ENCODE measurements at places on chromosomes 7 and 10.

DNA sequence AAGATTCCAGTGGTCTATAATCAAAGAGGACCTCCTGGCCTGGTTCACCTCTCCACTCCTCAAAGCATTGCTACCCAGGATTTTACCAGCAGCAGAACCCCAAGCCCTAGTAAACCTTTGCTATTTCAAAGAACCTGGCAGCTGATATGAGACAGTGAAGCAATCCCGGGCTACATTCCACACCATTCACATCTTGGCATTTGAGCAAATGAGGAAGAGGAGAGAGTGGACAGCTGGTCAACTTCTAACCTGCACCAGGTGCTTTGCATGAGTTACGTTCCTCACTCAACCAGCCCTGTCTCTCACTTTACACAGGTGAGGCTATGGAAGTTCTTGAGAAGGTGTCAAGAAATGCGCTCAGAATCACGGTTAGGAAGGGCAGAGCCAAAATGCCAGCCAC, 1.1 kb downstream of the CCDC3 start:
- no peak for DNase-seq

- peak; percentile 39 for DNase-seq
Measured at GRCh38 chr7:3043544-3044371, at the start of gene CARD11. Gene CARD11 (minus strand): TSS chr7:3043867. CDS start chr7:2958506, 85,361 bp downstream.

DNA sequence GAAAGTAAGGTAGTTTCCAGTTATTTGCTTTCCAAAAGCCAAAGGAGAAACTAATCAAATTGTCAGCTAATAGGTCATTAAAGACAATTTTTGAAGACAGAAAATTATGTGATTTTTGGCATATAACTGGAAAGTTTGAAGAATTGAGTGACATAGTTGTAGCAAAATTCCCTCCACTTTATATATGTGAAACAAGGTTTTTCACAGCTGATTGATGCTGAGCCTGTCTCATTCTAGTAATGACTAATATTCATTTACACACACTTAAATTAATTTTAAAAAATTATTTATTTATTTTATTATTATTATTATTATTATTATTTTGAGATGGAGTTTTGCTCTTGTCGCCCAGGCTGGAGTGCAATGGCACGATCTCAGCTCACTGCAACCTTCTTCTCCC, 16.3 kb upstream of the SIRT1 start:
- no peak for DNase-seq

DNA sequence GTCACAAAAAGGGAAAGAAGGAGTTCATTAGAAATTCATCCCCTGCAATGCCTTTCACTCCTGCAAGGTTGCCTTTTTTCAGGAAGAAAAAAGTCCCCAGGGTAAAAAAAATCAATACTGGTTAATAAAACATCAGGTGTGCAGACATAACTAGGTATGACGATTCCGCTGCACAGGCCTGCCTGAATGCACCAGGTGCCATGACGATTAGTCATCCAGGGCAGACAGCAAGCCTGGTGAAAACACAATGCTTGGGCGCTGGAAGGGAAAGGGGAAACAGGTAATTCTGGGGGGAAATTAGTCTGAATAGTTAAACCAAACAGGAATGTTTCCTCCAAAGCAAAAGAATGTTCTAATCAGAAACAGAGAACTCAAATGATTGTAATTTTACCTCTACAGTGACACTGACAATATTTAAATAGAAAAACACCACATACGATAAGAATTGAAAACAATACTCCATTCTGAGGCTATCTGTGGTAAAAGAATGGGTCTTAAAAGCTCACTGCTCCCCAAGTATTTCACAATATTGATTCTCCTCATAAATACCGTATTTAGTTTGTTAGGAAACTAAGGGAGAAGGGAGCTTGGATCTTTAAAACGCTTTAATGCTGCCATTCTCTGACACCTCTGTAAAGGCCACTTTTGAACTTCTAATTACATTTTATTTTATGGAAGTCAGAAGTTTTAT, 45.2 kb downstream of the VPS41 start:
- DNase-seq: no peak

DNA sequence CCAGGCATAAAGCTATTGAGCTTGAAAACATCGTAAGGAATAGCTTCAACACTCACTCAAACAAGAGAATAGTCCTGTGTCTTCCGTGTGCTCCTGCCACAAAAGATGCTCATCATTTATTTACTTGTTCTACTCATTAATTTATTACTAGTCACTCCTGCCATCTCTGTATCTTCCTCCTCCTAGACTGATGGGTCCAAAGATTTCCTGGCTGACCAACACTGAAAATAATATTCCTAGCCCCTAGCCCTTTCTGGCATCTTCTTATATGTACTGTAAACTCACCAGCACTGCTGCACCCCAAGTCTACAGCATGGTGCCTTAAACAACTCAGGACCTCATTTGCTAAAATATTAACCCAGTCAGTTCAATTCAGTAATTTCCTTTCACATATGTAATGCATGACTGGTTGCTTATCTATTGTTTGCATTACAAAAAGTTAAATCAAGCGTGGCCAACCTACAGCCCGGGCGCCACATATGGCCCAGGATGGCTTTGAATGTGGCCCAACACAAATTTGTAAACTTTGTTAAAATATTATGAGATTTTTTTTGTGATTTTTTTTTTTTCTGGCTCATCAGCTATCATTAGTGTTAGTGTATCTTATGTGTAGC, 86.7 kb upstream of the GSDME start:
- DNase-seq: no peak

DNA sequence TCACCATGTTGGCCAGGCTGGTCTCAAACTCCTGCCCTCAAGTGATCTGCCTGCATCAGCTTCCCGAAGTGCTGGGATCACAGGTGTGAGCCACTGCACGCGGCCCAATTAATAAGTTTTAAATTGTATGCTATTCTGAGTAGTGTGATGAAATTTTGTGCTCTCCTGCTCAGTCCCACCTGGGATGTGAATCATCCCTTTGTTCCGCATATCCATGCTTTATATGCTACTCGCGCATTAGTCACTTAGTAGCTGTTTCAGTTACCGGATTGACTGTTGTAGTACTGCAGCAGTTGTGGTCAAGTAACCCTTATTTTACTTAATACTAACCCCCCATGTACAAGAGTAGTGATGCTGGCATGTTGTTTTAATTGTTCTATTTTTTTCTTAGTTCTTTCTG, 47.3 kb upstream of the OIT3 start:
- no peak for DNase-seq

DNA sequence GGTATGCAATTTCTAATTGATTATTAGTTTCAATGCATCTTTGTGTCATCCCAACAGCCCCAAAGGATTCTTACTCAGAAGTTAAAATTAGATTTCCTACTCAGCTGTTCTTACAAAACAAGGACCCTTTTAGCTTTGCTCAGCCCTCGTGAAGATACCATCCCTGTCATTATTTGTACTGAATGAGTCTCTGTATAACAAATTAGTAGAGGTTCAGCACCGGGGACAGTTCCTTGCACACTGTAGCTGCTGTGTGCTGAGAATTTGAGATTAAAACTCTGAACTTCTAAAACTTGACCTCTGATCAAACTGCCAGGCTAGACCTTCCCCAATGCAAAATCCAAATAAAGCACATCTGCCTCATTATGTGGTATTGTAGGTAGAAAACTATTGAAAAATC, 299.1 kb downstream of the LHFPL3 start:
- no peak for DNase-seq

Data from activated T-cell treated with anti-CD3 and anti-CD28 coated beads for 24 hours (primary cell).